ENCODE measurements at places on chromosomes 1 and 21. TPM values are rescaled to one million over a fixed set of nuclear protein-coding genes. Genes with fewer than 3 reads are reported as not detected.

DNA sequence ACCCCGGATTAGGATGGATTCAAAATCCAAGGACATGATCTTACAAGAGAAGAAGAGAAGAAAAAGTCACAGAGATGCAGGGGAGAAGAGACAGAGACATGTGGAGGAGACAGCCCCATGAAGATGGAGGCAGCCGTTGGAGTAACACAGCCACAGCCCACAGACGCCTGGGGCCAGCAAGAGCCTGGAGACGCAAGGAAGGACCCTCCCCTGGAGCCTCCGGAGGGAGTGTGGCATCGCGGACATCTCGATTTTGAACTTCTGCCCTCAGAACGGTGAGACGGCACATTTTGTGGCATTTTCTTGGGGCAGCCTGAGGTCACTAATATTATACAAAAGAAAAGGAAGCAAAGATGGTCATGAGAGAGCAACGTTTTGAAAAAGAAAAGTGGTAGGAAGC, 28.8 kb downstream of the ABCG1 start:
- no peak for DNase-seq

DNA sequence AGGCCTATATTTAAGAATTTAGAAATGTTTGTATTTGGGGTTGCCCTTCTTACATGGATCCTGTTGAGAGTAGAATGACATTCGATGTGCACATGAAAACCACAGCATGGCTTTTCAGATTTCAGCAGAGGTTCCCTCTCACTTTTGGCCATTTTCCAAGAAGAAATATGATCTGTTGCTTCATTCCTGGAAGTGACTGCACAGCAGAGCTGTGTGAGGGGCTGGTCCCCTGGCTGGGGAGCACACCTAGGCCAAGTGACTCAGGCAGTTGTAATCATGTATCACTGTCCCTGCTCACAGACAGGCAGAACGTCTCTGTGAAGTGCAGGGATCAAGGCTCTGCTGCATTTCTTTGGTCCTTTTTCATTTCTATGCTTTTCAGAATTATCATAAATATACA, 32.3 kb downstream of the AGT start:
- DNase-seq = no peak

- no peak for DNase-seq
Measured at GRCh38 chr21:39843483-39843882, 23.8 kb upstream of the PCP4 start.

DNA sequence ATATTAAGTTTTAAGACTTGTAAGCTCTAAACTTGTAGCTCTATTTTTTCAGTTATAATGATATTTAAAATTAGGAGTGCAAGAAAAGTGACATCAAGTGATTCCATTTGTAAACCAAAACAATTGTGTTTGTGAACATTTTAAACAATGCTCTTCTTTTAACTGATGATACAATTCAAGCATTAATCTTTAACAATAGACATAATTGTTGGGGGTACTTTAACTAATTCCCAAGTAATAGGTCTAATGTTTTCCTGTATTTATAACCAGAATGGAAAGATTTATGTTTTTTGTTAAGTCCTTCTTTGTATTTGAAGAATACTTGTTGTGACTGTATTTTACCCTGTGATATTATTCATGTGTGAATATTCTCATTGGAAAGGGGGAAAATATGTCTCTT, 6.8 kb downstream of the ATG4C start:
- DNase-seq = no peak

DNA sequence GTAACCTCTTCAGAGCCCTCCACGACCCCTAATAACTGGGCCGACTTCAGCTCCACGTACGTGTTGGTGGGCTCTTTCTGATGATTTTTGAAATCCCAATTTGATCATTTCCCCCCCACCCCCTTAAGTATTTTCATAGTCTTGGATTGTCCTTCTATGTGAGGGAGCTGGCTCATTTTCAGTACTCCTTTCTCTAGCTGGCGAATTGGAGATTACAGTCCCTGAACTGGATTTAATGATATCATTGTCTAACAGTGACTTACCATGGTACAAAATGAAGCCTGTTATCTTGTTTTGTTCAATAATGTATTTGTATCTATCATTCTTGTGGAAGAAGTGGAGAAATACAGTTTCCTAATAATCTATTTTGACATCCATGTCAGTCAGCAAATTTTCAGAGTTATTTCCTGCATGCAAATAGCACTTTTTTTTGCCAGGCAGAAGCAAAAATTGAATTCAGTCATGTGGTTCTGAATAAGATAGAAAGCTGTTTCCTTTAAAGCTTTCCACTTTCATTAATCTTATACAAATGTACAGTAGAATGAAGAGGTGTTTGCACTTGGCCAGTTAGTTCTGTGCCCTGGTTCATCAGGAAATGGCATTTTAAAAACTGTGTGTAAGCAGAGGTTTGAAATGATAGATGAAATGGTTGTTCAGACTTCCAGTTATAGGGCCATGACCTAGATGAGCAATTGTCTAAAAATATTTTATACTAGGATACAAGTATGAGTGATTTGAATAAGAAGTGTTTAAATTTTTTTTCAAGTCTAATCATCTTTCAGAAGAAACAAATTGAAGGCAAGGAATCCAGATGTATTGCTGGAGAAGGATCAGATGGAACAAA, 104.2 kb downstream of the ATP5PO start:
- no peak for DNase-seq

GRCh38 chr21:31374395-31374794, 30.3 kb upstream of the TIAM1 start:
- no peak for DNase-seq

DNA sequence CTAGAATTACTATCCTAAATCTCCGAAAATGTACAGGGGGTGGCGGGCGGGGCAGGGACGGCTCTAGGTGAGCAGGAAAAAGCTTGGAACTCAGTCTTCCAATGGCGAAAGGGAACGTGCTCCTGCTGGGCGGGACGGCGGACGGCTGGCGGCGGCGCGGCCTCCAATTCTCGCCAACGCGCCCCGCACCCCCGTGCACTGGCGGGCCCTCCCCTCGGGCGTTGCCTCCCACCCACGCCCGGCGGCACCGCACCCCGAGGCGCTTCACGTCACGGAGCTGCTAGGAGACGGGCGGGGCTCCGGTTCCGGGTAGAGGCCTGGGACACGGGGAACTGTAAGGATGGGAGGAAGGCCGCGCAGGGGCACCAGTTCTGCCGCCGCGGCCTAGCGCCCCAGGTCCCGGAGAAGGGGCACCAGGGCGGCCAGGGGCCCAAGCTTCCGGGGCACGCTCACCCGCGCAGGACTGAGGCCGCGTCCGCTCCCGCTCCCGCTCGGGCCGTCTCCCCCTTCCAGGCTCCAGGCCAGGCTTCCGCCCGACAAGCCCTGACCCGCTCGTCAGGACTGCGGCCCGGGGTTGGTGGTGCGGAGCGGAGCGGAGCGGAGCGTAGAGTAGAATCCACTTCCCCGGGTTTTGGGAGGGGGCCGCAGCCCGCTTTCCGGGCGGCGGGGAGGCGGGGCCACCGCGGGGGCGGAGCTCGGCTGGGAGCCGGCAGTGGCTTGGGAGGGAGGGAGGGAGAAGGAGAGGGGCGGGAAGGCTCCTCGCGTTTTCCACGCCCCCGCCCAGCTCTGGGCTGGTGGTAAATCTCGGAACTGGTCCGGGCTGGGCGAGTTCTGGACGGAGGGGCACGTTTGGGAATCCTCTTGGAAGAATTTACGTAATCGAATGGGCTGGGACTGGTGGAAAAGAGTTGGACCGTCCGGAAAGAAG, at the start of gene DDX59:
Gene DDX59, minus strand, starts transcription at position 594 of the 928 bp plus-strand sequence. CDS start 3,167 bp downstream, outside the sequence.
- peak; percentile 94 for DNase-seq

DNA sequence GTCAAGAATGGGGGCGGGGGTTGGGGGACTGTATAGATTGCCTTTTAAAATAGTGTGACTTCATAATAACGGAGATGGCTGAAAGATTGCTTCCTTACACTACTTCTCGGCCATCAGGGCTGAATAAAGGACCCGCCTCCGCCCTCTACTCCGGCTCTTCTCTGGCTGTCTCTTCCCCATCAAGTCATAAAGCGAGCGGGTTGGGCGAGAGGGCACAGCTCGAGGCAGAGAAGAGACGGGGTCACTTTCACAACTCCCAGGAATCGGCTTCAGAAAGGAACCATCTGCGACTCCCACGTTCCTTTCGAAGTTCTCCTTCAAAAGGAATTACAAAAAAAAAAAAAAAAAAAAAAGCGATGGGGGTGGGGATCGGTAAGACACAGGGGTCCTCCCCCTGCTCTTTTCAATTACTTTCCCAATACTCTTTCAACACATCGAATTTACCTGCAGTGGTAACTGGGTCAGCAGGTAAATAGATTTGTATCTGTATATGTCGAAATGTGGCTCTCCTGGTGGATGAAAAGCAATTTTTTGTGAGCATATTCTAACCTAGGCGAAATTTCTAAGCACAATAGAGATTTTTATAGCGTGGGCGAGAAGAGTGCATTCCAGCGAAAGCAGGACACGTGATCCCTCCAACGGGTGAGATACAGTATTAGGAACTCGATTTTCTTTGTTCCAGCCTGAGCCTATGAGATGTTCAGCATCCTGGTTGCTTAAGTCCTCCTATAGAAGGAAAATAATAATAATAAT, 2.0 kb downstream of the LRRC7 start:
- no peak for DNase-seq

DNA sequence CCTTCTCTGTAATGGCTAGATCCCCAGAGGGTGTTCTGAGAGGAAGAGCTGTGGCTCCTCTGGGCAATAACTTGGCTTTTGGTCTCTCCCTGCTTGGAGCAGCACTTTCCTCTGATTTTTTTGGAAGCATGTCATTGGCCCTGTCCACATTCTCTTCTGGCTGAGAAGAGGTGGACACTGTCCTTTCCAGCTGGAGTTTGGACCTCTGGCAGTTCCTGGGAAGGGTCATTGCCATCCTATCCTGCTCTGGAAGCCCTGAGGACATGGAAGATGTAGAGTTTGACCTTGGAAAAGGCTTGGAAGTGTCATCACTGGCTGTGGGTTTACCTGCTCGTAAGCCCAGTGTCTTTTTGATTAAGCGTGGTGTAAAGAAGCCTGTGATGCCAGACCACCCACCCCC, 26.8 kb downstream of the TOR3A start:
- no peak for DNase-seq

GRCh38 chr1:24557711-24558131, 1.8 kb downstream of the NCMAP start:
- DNase-seq = no peak

- DNase-seq = no peak
Measured at GRCh38 chr1:44249543-44249942, 36.3 kb downstream of the DMAP1 start.

- DNase-seq = no peak
Measured at GRCh38 chr1:103517380-103518047, 8.0 kb upstream of the RNPC3 start.

- no peak for DNase-seq
Measured at GRCh38 chr1:203609979-203610493, 16.6 kb upstream of the ATP2B4 start.

DNA sequence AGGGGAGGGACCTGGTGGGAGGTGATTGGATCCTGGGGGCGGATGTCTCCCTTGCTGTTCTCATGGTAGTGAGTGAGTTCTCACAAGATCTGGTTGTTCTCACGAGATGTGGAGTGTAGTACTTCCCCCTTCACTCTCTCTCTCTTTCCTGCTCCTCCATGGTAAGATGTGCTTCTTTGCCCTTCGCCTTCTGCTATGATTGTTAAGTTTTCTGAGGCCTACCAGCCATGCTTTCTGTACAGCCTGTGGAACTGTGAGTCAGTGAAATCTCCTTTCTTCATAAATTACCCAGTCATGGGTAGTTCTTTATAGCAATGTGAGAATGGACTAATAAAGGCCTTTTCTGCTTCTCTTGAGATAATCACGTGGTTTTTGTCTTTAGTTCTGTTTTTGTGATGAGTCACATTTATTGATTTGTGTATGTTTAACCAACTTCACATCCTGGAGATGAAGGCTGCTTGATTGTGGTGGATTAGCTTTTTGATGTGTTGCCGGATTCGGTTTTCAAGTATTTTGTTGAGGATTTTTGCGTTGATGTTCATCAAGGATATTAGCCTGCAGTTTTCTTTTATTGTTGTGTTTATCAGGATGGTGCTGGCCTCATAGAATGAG, 45.5 kb downstream of the RABGAP1L start:
- no peak for DNase-seq

S100A12 gene
- 1.3 TPM for polyA plus RNA-seq

NOL9 gene
- polyA plus RNA-seq = 18.1 TPM

TIE1 gene
- 62.5 TPM for polyA plus RNA-seq

KRTAP22-1 gene
- polyA plus RNA-seq = not detected

STRIP1 gene
- 54.7 TPM for polyA plus RNA-seq

REN gene
- 81.4 TPM for polyA plus RNA-seq

ACOT11 gene
- polyA plus RNA-seq = 17.2 TPM

NADK gene
- polyA plus RNA-seq = 52.3 TPM

PKP1 gene
- polyA plus RNA-seq = 0.08 TPM

SYDE2 gene
- 11.6 TPM for polyA plus RNA-seq

MATN1 gene
- polyA plus RNA-seq = 0.36 TPM

All from renal cortex interstitium (tissue), 15 donors.